ENCODE measurements at places on chromosomes 13 and 19.

DNA sequence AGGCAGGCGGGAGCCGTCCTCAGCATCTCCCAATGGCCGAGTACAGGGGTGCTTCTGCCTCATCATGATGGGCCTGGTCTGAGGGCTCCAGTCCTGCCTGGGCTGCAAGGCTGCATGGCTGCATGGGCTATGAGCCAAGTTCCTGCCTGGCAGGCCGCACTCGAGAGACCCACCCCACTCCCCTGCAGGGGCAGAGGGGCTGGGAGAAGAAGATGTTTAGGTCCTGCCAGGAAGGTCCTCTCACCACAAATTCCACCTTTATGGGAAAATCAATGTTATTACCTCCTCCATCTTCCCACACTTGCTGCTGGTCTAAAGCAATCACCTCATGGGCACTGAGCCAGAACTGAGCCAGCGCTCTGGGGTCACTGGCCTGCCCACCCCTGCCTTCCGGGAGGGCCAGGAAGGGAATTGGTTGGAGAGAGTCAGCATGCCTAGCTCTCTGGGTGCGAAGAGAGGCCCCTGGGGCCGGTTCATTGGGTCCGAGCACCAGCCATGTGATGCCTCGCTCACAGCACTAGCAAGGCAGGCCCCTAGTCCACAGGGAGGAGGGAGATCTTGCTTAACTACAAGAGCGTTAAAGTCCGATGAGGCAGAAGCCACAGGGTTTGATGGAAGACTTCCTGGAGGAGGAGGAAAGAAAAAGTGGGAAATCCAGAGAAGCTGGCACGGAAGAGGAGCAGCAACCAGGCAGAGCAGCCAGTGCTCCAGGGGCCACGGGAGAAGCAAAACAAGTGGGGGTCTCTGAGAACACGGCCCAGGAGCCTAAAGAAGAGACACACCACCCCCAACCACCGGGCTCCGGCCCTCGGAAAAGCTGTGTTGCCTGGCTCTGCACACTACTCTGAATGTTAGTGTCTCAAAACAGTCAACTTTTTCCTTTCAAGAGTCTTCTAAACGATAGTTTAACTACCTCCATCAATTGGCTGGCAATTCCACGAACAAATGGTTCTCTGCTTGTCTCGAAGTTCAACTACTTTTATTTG lies 63.1 kb downstream of the CEBPG start:
- DNase-seq, result no peak

DNA sequence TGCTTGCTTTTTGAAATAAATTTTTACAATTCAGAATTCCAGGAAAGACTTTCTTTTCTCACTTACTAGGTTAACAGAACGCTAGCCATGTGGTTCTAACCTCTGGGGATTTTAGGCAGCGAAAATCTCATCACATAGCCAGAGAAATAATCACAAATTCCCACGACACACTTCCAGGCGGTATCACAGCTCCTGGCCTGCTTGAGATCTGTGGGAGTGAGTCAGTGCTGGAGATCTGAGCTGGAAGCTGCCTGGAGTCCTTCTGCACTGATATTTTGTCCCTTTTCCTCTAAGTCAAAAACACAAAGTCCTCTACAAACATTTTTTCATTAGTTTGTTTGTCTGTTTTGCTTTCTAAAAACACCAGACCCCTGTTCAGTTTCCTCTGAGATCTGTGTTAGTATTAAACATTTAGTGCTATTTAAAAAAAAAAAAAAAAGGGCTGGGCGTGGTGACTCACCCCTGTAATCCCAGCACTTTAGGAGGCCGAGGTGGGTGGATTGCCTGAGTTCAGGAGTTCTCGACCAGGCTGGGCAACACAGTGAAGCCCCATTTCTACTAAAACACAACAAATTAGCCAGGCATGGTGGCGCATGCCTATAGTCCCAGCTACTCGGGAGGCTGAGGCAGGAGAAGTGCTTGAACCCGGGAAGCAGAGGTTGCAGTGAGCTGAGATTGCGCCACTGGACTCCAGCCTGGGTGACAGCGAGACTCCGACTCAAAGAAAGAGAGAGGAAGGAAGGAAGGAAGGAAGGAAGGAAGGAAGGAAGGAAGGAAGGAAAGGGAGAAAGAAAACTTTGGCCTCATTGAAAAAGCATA lies 12.2 kb upstream of the UBE2L5 start:
- no peak for DNase-seq

- no peak for DNase-seq
These were observed 930 bp upstream of the FBN3 start for GRCh38 chr19:8150178-8150865.

- no peak for DNase-seq
These were observed 19.8 kb upstream of the SLC35E1 start for GRCh38 chr19:16591803-16592556.

- no peak for DNase-seq
These were observed 6.1 kb downstream of the BEST2 start for GRCh38 chr19:12757544-12758274.

DNA sequence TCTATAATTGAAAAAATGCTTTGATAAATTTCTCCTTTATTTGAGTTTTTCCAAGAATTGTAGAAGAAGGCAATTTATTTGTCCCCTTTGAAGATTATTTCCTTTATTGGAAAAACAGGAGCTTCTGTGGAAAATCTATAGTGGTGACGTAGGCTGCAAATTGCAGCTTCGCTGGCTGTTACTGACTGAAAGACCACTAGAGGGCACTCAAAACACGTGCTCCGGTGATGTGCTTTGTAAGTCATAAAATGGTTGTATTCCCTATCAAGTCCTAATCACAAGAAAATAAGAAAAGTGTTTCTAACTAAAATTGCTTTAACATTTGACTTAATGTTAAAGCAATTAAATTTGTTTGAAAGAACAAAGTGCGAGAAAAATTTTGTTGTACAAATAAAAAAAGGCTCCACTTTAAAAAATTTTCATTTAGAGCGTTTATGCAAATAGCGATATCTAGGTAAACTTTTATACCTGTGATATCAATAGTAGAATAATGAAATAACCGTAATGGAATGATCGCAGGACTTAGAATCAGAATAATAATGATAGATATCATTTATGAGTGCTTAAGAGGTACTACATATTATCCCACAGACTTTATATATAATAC lies 638.2 kb upstream of the SPRY2 start:
- DNase-seq, result peak; percentile 36

- no peak for DNase-seq
These were observed 10.1 kb downstream of the RHPN2 start for GRCh38 chr19:33054623-33055022.

- no peak for DNase-seq
These were observed 291.8 kb downstream of the HS6ST3 start for GRCh38 chr13:96381681-96382080.

GRCh38 chr13:41603917-41604316 lies 146.6 kb downstream of the RGCC start:
- no peak for DNase-seq

DNA sequence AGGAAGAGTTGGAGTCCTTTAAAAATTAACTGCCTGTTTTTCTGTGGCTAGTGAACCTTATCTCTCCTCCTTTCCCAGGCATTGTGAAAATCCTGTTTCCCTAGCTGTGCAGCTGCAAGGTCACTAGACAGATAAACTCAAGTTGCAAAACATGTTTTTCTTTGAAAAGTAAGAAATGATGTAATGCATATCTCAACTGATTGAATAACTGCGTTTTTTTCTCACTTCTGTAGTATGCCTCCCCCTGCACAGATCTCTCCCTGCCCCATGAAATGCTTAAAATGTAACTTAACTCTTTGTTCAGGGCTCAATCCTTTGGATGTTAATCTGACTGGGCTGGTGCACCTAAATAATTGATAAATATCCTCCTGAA lies 27.7 kb upstream of the CYSLTR2 start:
- no peak for DNase-seq

DNA sequence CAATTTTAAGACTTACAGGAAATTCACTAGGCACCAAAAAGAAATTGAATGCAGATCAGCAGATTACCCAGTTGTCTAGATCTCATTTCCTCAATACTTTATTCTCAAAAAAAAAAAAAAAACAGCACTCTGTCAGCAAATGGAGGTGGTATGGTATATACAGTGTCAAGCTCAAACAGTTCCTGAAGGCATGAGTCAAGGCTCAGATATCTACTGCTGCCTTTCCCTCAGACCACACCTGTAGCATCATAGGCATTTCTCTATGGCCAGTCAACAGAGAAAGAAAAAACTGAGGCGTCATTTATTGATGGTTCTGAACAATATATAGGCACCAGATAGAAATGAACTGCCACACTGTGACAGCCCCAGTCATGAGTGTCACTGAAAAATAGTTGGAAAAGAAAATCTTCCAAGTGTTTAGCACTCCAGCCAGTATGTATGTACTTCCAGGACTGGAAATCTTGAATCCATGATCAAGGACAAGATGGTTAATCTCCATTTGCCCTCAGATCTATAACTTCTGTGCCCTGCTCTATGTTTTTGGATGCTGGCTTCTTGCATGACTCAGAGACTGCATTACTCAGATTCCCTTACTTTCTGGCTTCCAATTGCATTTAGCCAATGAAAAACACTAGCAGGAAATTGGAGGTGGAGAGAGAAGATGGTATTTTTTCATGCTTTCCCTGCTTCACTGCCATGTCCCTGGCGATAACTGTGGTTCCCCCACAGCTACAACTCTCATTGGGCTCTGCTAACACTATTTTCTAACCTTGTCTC lies 8.4 kb upstream of the COG3 start:
- no peak for DNase-seq

- no peak for DNase-seq
These were observed 70.2 kb downstream of the KLF2 start for GRCh38 chr19:16394681-16395375.

GRCh38 chr13:63409791-63410351 lies 1994.2 kb upstream of the PCDH20 start:
- DNase-seq, result no peak

DNA sequence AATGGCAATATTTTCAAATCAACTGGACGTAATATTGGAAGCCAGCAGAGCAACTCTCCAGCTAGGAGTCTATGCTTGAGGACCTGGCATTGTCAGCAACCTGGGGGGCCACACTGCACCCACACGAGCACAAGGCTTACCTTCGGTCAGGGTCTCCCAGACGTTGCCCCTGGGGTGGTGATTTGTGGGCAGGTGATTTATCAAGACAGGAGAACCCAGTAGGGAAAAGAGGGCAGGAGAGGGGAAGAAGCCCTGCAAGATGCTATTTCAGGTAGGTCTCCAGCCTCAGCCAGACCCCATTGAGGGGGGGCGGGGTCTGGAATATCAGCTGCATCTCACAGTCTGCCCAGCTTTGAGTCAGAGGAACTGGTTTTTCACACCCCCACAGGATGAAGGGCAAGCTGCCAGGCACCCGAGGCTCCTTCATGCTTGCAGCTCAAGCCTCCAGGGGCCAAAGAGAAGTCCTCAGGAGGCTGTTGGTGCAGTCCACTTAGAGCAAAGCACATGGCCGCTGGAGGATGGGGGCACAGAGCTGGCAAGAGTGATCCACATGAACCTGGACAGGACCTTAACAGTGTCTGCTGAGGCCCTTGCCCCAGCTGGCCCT lies 80.9 kb upstream of the UQCRFS1 start:
- no peak for DNase-seq

DNA sequence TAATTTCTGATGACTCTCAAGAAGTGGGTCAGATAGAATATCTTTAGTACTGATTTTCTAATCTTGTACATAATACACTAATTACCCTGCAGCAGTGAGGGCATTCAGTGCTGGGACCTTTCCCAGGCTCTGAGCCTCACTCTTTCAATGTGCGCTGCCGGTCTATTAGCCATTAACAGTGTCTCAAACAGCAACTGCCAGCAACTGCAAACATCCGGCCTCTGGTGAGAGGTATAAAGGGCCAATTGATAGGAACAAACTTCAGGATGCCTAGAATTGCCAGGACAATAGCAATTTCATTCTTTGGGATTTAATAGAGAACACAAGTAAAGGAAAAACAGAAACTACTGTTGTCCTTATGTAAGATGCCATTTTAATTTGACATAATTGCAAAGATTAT lies 604.4 kb upstream of the SPRY2 start:
- no peak for DNase-seq

DNA sequence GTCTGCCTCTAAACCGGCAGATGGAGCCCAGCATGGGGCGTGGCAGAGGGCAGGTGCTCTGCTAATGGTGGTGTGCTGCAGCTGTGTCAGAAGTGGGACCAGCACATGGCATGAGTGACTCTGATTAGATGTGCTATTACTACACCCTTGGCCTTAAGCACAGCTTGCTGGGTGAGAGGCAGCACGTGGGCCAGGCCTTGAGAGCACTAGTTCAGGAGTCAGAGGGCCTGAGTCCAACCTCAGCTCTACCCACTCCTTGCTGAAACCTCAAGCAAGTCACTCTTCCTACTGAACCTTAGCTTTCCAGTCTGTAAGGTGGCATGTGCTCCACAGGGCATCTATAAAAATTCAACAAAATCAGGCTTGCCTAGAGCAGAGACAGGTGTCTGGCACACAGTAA lies 22.7 kb downstream of the AKT2 start:
- DNase-seq, result no peak

DNA sequence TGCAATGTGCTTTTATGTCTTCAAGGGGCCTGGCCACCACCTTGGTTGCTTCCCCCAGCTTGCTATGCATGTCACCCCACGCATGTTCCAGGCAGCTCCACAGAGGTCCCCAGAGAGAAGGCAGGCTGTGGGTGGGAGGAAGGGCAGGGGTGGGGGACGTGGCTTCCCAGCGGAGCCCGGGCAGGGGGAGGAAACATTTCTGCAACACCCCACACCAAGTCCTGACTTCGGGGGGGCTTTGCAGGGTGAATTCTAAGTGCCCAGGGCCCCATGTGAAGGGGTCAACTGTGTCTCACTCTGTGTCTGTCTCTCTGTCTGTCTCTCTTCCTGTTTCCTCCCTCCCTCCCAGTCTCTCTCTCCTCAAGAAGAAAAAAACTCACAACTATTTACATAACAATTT lies 39.6 kb downstream of the LTBP4 start:
- no peak for DNase-seq

GRCh38 chr19:39145180-39145953 lies 19.8 kb downstream of the PAK4 start:
- DNase-seq, result no peak

- DNase-seq, result no peak
These were observed 185.3 kb downstream of the EFNB2 start for GRCh38 chr13:106350208-106350607.

GRCh38 chr13:92307752-92308151 lies 909.3 kb downstream of the GPC5 start:
- no peak for DNase-seq

GRCh38 chr13:99955747-99956472 lies 15.7 kb downstream of the ZIC5 start:
- DNase-seq, result no peak

Data from amniotic stem cell (primary cell).